ENCODE measurements at places on chromosomes 4 and X.

DNA sequence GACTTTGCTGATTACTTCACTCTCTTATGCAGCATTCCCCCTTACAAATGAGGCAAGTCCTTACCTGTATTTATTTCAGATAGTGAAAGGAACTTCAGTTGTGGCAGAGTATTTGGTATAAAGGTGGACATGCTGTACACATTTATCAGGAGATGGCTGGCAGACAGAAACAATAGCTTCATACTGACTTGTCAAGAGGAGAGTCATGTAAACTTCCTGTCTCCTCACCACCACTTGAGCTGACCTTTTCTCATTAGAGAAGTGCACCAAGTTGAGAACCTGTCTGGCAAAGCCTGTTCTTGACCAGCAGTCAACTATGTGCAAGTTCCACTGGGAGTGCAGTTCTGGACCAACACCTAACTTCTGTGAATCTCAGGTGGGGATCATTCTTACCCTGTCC, 80.8 kb downstream of the LARP1B start:
- no peak for DNase-seq

DNA sequence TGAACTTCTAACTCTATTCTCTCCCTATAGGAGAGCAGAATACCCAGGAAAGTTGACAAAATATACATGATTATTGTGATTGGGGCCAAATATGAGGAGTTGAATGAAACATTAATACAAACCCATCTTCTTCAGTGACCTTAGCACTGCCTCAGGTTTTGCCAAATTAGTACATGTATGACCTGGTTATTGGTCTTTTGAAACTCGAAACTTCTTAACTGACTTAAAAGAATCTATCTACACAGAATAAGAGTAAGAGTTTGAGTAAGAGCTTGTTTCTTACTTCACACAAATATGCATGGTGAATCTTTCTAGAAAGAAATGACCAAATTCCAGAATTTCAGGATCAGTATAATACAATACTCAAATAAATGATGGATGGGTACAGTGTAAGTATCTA, 213.0 kb upstream of the GK2 start:
- DNase-seq: no peak

DNA sequence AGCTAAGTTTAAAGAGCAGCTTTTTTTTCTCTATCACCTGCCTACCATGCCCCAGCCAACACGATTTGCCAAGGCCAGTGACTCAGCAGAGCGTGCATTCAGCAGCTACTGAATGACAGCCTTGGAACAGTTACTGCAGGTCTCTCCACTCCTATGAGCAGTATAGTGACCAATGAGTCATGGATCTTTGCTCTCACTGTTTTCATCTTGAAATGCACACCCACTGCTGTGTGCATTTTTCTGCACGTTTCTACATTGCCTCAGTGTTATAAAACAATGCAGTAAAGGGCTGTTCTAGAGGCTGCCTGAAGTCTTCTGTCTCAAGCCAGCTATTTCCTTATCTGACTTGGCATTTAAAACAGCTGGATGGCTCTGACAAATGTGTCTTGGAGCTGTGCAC, 66.0 kb upstream of the C4orf54 start:
- peak; percentile 11 for DNase-seq

DNA sequence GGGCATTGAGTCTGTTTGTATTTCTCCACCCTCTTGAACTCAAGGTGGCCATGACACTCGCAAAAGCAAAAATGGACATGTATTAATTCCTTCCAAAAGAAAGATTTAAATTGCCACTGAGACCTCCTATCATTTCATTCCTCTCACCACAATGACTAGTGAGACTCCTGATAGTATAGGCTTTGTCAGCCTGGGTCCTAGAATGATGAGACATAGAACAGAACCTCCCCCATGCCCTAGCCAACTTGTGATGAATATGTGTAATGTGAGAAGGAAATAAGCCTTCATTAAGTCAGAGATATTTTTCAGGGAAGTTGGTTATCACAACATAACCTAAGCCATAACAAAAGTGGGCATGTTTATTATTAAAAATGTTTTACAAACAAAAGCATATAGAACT, 62.5 kb downstream of the ASB9 start:
- no peak for DNase-seq

DNA sequence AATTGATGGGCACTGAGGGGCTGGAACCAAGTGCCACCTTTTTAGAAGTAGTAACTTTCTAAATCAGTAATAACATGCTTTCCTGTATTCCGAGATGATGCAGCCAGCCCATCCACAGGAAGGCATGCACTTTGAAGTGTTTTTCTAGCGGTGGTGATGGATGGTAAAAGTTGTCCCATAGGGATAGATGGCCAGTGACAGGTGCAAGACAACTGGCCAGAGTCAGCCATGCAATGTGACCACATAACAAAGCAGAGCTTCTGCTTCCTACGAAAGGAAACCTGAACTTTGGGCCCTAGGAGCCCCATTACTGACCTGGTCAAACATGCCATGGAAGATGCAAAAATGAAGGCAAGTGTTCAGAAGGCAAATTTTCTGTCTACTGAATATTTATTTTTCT, 72.3 kb downstream of the NR3C2 start:
- no peak for DNase-seq

- no peak for DNase-seq
These were observed 60.0 kb downstream of the HS3ST1 start for GRCh38 chr4:11368701-11369115.

- no peak for DNase-seq
These were observed 2.0 kb upstream of the USO1 start for GRCh38 chr4:75722417-75722816.

DNA sequence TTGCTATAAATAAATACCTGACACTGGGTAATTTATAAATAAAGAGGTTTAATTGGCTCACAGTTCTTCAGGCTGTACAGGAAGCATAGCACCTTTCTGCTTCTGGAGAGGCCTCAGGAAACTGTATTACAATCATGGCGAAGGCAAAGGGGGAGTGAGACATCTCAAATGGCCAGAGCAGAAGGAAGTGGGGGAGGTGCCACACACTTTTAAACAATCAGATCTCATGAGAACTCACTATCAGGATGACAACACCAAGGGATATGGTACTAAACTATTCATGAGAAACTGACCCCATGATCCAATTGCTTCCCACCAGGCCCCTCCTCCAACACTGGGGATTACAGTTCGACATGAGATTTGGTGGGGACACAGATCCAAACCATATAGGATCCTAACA, 11.7 kb upstream of the TCEAL9 start:
- no peak for DNase-seq
